H4 (cell line): ENCODE measurements at places on chromosomes 1 and 21.

DNA sequence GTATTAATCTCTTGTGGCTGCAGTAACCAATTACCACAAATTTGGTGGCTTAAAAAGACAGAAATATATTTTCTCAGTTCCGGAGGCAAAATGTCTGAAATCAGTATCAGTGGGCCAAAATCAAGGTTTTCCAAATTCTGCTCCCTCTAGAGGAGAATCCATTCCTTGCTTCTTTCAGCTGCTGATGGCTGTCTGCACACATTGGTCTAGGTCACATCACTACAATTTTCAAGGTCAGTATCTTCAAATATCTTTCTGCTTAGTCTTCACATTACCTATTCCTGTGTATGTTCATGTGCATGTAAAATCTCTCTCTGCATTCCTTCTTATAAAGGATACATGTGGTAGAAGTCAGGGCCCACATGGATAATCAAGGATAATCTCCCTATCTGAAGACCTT is 999.4 kb downstream of the KCNT2 start:
- no peak for DNase-seq

DNA sequence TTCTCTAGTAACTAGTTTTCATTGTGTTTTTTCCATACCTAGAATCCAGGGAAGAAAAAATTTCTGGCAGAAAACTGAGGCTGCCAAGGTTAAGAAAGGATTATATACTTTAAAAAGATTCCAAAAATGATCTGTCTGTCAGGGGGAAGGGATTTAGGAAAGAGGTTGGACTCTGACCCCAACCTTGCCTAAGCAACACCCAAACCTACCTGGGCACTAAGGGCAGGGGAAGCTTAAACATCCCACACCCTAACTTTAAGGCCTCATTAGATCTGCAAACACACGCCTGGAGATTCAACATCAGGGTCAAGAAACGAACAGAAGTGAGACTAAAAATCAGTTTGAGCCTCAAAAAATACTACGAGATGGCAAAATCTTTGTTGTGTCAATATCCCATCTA is 19.4 kb downstream of the KDM5B start:
- DNase-seq, result no peak

GRCh38 chr1:182723200-182723599 is 38.8 kb upstream of the RGS8 start:
- no peak for DNase-seq

DNA sequence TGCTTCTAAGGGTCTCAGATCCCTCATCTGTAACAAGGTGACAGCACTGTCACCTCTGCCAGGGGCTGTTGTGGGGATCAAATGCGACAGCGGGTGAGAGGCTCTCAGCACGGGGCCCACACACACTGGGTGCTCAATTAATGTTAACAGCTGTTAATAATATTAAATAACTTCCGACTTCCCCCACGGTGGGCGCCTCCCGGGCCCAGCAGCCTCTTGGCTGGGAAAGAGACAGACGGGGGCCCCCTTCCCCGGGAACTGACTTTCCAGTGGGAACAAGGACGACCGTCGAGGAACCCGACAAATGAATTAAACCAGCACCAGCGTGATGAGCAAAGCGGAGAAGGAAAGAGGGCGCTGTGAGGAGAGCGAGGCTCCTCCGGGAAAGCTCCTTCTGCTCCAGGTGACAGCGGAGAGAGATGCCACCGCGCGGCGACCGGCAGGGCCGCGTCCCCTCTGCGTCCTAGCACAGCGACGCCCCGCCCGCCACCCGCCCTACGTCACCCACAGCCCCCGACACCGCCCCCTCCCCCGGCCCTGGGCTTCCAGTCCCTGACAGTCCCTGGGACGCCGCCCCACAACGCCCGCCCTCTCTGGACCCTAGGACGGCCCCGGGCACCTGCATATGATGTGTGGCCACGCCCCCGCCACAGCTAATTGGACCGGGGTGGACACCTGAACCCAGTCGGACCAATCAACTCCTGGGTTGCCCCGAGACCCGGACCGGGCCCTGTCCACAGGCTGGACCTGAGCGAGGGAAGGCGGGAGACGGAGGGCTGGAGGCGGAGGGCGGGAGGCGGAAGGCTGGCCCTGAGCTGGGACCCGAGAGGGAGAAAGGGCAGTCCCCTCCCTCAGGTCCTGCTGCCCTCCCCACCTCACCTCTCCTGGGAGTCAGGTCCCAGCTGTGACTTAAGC is 38.2 kb downstream of the MATN1 start:
- DNase-seq, result no peak
